DMS79 treated with DMSO at 0.1 percent for 48 hours (cell line): ENCODE measurements at places on chromosomes 2 and 18.

GRCh38 chr2:143968360-143968759 is 551.6 kb downstream of the ZEB2 start:
- DNase-seq, result no peak

GRCh38 chr2:760001-760400 is 82.8 kb upstream of the TMEM18 start:
- DNase-seq, result no peak

- no peak for DNase-seq
These were observed 250.6 kb downstream of the CYP26B1 start for GRCh38 chr2:71897137-71897480.

- DNase-seq, result peak; percentile 90
These were observed 862 bp upstream of the TMEM177 start for GRCh38 chr2:119678021-119678656.

GRCh38 chr2:152582081-152582480 is 135.2 kb downstream of the PRPF40A start:
- no peak for DNase-seq

GRCh38 chr2:53672881-53673522 is 94.6 kb upstream of the CHAC2 start:
- DNase-seq, result no peak
